ENCODE measurements at places on chromosomes 2 and 18.

- DNase-seq: no peak
Observed at GRCh38 chr18:63899206-63899605, 8.6 kb upstream of the SERPINB10 start.

DNA sequence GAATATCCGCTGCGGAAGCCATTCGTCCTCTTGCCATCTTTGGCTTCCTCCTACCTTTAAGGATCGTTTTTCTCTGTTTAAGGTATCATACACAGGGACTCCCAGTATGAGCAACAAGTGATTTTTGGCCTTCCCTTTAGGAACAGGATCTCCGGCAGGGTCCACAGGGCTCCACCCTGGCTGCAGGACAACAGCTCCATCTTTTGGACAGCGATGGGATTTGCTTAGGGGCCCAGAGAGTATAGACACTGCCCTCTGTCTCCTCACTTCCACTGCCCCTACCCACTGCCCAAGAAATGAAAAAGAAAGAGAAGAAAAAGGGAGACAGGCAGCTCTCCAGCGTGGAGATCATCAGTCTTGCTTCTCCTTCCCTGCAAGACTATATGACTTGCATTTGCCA, 224.5 kb downstream of the UXS1 start:
- peak; percentile 6 for DNase-seq

DNA sequence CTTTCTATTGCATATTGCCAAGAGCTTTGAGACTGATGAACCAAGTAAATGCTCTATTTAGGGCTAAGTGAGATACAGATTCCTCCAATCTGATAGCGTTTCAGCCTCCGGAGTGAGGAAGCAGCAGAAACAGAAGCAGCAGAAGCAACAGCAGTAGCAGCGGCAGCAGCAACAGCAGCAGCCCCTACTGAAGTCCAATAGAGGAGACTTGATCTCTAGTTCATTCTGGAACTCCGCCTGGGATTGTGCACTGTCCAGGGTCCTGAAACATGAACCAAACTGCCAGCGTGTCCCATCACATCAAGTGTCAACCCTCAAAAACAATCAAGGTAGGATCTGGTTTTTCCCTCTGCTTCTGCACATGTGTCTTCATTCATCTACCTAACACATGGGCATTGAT, at the start of gene DPP10:
Gene DPP10, plus strand, starts transcription at position 132 of the 400 bp plus-strand sequence.
- no peak for DNase-seq

DNA sequence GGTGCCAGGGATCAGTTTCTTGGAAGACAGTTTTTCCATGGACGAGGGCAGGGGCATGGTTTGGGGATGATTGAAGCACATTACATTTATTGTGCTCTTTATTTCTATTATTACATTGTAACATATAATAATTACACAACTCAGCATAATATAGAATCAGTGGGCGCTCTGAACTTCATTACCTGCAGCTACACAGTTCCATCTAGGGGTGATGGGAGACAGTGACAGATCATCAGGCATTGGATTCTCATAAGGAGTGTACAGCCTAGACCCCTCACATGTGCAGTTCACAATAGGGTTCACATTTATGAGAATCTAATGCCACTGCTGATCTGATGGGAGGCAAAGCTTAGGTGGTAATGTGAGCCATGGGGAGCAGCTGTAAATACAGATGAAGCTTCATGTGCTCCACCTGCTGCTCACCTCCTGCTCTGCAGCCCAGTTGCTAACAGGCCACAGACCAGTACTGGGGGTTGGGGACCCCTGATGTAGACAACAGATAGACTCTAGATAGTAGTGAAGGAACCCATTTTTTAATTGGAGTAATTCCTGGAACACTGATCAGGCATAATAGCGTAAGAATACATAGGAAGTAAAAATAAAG, 41.5 kb upstream of the MC4R start:
- no peak for DNase-seq

DNA sequence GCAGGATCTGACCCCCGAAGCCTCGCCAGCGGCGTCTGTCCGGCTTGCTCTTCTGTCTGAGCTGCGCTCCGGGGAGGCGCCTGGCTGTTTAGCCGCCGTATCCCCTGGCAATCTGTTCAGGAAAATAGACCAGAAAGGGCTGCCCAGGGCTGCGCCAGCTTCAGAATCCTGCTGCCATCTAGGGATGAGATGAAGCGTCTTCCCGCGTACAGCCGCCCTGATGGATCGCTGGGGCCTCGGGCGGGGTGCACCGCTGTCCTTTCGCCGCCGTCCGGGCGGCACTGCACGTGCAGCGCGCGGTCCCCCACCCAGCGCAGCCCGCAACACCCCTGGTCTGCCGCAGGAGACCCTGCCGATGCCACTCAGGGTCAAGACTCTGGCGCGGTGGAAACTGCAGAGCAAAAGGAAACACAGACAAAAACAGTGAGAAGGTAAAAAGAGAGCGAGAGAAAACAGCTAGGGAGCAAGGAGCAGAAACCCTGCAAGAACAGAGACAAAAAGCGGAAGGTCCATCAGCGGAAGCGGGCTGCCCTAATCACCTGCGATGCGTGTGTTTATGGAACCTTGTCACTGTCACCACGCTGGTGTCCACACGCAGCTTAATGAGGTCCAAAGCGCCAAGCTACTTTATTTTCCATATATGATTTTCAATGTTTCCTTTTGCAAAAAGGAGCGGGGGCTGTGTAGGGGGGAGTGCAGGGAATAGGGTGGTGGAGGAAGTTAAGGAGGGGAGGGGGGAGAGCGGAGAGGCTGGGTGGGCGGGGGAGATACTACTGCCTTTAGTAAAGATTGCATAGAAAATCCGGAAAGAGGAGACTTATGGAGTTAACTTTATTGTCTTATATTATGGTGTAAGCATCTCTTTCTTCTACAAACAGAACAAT, 2113.3 kb upstream of the PIK3C3 start:
- no peak for DNase-seq

- no peak for DNase-seq
Observed at GRCh38 chr2:150188177-150188576, 299.3 kb downstream of the RND3 start.

GRCh38 chr2:200252265-200253067, 54.0 kb upstream of the SPATS2L start:
- DNase-seq: no peak

DNA sequence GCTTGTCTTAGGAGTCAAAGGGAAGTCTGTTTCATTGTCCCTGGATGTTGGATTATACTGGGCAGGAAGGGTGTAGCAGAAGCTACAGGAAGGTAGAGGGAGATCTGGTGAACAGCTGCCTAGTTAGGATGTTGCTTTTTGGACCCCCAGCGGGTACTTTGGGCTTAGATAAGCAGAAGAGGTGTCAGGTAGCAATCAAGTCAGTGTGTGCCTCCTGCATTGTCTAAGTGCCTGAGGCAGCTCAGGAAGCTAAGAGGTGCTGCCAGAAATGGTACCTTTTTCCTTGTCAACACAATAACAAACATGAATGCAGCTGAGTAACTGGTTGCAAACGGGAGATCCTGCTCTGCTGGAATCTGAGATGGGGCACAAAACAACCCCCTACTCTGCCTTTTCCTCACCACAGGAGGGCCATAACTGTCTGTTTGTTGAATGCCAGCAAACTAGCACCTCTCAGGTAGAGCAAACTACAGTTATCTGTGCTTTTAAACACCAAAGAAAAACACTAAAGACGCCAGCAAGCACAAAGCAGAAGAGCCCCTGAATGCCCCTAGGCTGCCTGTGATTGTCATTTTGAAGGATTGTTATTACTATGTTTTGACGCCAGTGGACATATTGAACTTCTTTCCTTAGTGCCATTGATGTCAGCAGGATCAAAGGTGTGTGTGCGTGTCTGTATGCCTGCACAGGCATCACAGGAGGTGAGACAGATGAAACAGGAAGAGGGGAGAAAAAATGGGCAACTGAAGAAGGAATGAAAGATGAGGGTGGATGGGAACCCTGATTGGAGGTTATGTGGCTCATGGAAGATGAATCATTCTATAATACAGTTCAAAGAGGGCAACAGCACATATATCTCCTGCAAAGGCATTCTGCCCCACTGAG, 151.4 kb downstream of the ETAA1 start:
- no peak for DNase-seq

- DNase-seq: no peak
Observed at GRCh38 chr2:111135237-111135909, 14.7 kb downstream of the BCL2L11 start.

GRCh38 chr2:120749506-120750431, 14.1 kb downstream of the GLI2 start:
- DNase-seq: no peak

- DNase-seq: no peak
Observed at GRCh38 chr2:190535586-190535985, 1.1 kb upstream of the NEMP2 start.

DNA sequence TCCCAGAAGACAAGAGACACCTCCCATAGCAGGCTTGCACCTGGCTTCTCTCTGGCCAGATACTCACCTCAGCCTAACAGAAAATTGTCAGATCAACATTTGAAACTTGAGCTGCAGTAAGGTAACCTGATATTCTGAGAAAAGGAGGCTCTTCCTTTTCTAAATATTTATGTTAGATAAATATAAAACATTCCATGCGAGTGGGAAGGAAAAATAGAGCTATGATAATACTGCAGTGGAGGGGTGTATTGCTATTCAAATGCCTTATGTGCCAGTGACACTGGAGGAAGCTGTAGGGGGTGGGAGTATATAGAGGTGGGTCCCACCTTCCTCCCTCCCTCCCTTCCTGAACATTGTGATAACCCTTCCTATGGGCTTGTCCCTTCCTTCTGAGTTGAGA, 515.5 kb upstream of the CHAC2 start:
- DNase-seq: no peak

- DNase-seq: no peak
Observed at GRCh38 chr2:223051693-223052289, at the start of gene KCNE4. Gene KCNE4, plus strand, starts transcription at chr2:223052190. Its CDS starts 641 bp downstream, at chr2:223052831.

Measured in GDM1 (cell line).